Caki2 (cell line): ENCODE measurements at places on chromosomes 7 and 10.

- DNase-seq: no peak
Observed at GRCh38 chr10:47037654-47038425, 126.6 kb downstream of the PTPN20 start.

GRCh38 chr7:91850455-91850854 is 30.0 kb downstream of the MTERF1 start:
- DNase-seq: no peak

DNA sequence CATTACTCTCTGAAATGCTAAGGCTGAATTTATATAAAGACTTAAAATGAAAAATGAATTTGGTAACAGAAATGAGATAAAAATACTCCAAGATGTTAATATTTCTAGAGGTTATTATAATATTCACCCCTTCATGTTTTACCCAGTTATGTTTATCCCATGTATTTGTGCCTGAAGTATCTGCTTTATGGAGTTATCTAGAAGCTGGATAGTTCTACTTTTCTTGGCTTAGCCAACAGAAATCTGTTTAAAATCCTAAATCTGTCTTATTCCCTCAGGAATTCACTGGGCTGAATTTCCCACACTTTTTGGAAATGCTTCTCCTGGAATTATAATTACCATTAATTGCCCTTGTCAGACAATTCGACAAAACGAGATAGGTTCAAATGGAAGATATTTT is 201.6 kb downstream of the THSD7A start:
- no peak for DNase-seq

- no peak for DNase-seq
Observed at GRCh38 chr10:114908896-114909295, 29.1 kb upstream of the TRUB1 start.

DNA sequence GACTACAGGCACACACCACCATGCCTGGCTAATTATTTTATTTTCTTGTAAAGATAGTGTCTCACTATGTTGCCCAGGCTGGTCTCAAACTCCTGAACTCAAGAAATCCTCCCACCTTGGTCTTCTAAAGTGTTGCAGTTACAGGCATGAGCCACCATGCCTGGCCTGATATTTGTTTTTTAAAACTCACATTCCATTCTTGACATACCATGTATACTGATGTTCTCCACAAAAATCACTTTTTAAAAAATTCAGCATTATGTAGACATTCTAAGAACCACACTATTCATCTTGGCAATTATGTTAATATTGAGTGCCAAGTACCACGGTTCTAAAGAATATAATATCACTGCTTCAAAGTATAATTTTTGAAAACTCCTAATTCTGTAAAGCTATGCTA is 43.5 kb downstream of the IDE start:
- no peak for DNase-seq

GRCh38 chr10:5234106-5234860 is 37.6 kb downstream of the AKR1C4 start:
- no peak for DNase-seq

- no peak for DNase-seq
Observed at GRCh38 chr10:14142606-14143250, 188.0 kb downstream of the FRMD4A start.

- no peak for DNase-seq
Observed at GRCh38 chr10:103548006-103548405, 54.5 kb downstream of the NEURL1 start.

GRCh38 chr10:71357792-71358265 is 38.8 kb downstream of the SLC29A3 start:
- no peak for DNase-seq

- DNase-seq: no peak
Observed at GRCh38 chr10:113520261-113520660, 32.6 kb upstream of the HABP2 start.

GRCh38 chr10:95324436-95325268 is 33.8 kb upstream of the PDLIM1 start:
- DNase-seq: no peak

DNA sequence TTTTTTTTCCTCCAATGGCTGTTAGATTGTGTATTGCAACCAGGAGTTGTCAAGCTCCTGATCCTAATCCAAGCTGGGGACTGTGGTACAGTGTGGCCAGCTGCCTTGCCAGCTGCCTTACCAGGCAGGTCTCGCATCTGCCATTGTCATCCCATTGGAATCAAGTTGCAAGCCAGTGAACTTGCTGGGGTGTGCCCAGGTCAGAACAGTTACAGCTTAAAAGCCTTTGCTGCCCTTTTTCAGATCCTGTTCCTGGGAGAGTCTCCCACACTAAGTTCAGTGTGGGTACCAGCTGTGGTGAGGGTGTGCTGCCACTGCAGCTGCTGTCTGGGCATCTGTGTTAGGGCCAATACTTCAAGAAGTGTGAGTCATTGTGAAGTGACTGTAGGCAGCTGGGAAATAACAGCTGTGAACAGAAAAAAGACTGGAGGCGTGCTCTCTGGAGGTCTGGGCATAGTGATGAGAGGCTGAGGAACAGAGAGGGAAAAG is 72.8 kb downstream of the CCNY start:
- peak; percentile 37 for DNase-seq

DNA sequence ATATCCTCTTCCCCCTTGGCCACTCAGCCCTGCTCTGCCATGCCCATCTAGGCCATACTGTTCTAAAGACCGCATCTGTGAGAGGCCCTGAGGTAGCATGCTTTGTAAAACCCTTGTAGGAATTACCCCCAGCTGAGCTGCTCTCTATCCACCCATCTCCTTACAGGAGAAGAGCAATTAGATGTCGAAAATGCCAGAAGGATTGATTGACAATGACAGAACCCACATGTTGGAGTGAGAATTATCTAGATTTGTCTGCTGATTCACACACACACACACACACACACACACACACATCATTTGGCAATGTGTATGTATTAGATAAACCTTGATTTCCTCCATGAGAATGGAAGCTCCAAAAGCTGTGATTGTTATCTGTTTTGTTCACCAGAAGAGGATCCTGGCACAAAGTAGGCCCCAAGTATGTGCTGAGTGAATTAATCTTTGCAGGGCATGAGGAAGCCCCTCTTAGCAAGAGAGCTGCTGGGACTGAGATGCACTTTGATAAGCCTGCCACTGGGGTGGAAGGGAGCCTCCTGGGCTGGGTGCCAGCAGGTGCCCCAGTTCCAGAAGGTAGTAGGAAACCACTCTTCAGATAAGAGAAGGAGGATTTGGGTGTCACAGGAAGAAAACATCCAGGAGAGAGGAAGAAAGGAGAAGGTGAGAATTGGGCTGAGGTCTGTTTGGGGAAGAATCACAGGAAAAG is 187.5 kb upstream of the ADO start:
- no peak for DNase-seq

- no peak for DNase-seq
Observed at GRCh38 chr7:116249969-116250553, 39.7 kb downstream of the TES start.

GRCh38 chr10:107091126-107091525 is 73.4 kb downstream of the SORCS1 start:
- no peak for DNase-seq
